ENCODE measurements at places on chromosomes 5 and 9.
A peak's percentile ranks its signal among the peaks of the same experiment; 100 is the strongest.

DNA sequence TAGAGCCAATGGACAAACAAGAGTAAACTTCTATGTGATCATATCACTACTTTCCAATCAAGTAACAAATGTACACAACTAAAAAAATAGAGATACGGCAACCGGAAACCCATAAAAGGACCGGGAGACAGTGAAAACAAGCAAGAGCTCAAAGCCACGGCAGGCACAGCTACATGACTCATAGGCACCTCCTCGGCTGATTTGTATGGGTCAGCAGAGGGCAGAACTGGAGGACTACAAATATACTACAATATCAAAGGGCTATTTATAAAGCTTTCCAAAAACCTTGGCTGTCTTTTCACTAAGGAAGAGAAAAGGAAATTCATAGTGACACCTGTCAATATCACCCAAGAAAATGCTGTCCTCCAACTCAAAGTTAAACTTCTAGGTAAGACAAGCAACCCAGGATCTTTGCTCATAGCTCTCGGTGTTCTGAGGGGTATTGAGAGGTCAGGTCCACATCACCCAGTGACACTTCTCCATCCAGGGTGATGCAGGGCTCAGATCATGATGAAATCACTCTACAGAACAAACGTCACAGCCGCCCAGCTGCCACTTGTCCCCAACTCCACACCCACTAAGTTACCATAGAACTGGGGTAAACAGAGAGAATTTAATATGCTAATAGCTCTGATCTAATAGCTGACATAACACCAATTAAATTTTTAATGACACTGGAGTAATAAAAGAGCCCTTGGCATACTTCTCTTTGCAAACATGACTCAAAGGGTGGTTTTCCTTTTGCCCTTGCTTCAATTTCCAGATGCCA, 41.3 kb downstream of the PFDN1 start:
- no peak for DNase-seq

GRCh38 chr5:73357576-73357975, 91.0 kb downstream of the FOXD1 start:
- DNase-seq, result no peak

GRCh38 chr9:27427272-27427643, 96.8 kb upstream of the IFNK start:
- DNase-seq, result no peak

DNA sequence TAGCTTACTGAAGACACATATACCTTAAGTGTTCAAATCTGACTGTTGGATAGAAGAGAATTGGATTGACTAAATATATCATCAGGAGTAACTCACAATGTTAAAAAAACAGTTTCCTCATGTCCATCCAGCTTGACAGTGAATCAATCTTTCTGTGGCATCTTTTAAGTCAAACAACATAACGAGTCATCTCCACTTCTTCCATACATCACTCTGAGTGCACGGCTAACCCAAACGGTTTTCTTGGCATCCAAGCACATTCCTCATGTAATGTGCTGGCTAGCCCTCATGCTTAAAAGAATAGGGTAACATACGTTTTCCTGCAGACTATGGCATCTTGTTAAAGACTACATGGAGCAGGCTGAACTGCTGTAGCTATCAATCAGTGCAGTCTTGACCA, 291.5 kb upstream of the TRPC7 start:
- DNase-seq, result no peak

DNA sequence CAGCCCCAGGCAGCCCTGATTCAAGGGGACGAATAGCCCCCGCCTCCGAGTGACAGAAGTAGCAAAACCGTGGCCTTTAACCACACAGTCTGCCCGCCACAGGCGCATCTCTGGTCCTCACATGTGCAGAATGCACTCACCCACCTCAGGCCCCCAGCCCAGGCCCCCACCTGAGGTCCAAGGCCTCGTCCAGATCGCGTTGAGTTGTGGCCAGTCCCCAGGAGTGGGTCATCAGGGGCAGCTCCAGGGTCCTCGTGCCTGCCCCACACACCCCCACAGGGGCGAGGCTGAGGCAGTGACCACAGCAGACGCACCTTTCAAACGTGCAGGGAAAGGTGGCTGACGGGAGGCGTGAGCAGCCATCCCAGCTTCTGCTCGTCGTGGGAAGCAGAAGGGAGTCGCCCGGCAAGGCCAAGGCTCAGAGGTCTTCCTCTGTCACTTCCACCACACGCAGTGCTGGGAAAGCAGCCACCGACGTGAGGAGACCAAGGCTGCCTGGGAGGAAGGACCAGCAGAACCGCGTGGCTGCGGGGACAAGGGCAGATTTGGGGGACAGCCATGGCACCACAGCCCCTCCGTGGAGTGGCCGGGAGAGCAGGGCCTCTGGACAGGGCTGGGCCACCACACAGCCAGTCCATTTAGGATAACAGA, 77.8 kb upstream of the OTULINL start:
- no peak for DNase-seq

- DNase-seq, result no peak
These were observed 175.1 kb upstream of the MAP1B start for GRCh38 chr5:71932131-71932654.

DNA sequence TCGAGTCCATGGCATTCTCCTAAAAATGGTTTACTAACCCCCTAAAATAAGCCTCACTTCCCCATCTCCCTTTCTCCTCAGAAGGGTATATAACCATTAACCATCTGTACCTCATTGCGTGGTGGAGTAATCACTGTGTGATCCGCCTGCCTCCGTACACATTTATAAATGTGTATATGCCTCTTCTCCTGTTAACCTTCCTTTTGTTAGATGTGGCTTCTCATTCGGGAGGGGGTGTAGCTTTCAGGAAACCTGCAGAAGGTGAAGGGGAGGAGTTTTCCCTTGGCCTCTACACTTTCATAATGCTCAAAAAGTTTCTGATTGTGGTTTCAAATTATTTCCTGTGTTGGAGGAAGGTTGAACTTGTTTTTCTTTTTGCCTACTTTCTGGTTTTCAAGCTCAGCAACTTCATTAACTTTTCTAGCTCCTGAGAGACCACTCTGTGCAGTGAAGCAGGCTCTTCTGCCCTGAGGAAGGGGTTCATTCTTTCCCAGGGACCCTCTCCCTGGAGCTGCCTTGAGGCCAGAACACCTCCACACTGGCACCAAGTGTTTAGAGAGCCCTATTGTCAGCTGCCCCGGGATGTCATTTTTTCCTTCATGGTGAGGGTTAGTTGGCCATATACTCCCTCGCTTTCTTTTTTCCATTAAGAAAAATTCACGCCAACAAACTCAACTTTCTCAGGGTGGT, 46.9 kb downstream of the RASGRF2 start:
- no peak for DNase-seq

DNA sequence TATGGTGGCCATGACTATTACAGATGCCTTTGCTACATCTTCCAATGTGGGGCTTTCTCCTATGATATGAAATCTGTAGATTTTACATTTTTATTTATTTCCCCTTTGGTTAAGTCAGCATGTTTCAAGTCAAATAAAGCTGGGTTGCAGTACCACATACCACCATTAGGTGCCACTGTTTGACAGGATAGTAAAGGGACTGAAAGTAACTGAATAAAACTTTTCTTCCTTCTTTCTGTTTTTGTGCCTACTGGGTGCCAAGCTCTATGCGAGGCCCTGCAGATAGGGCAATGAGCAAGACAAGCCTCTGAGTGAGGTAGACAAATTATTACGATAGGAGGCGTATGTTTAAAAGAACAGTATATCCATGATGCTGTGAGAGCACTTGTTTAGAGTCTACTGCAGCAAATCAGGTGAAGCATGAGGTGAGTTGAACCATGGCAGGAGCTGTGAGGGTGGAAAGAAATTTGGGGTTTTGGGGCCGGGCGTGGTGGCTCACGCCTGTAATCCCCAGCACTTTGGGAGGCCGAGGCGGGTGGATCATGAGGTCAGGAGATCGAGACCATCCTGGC, 64.8 kb downstream of the GDNF start:
- DNase-seq, result peak; percentile 8

GRCh38 chr5:1445313-1445688, at the start of gene SLC6A3:
Gene SLC6A3, minus strand, starts transcription at chr5:1445440. Its CDS starts 2,243 bp downstream, at chr5:1443197.
- no peak for DNase-seq

DNA sequence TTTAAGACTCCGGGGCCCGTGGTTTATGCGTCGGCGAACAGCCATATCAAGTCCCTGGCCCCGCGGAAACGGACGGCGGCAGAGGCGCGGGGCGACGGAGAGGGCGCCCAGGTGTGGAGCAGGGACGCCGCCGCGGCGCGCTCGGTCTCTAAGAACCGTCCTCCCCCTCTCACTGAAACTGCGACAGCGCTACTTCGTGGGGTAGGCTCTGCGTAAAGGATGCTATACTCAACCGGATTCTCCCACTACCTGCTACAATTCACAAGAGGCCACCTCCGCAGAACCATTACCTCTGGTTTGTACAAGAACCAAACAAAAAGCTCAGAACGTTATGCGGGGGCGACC, 404 bp downstream of the MRNIP start:
- peak; percentile 26 for DNase-seq

- no peak for DNase-seq
These were observed 17.2 kb upstream of the EFNA5 start for GRCh38 chr5:107687937-107688336.

Measured in GM12864 (cell line).